GM23248 (cell line): ENCODE measurements at places on chromosomes 7 and 10. TPM values are rescaled to one million over a fixed set of nuclear protein-coding genes. Genes with fewer than 3 reads are reported as not detected.

GRCh38 chr10:109259293-109259692 is 664.0 kb downstream of the XPNPEP1 start:
- DNase-seq: peak; percentile 47

The PTPRN2 gene
- total RNA-seq: not detected in 2 replicates

GRCh38 chr10:133350950-133351329 is 3.8 kb downstream of the PRAP1 start:
- DNase-seq: no peak

- DNase-seq: no peak
These were observed 124.2 kb upstream of the ZNF746 start for GRCh38 chr7:149621776-149622175.

The EN2 gene
- not detected in 2 replicates for total RNA-seq

The SNX10 gene
- total RNA-seq: 1.4 and 1.5 TPM in 2 replicates

GRCh38 chr10:78782441-78782840 is 286.3 kb upstream of the ZMIZ1 start:
- no peak for DNase-seq

DNA sequence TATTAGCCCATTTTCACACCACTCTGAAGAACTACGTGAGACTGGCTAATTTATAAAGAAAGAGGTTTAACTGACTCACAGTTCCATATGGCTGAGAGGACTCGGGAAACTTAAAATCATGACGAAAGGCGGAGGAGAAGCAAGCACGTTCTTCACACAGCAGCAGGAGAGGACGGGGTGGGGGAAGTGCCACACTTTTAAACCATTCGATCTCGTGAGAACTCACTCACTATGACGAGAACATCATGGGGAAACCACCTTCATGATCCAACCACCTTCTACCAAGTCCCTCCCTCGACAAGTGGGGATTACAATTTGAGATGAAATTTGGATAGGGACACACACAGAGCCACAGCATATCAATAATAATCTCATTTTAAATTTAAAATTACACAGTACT is 80.2 kb downstream of the VWDE start:
- peak; percentile 15 for DNase-seq

DNA sequence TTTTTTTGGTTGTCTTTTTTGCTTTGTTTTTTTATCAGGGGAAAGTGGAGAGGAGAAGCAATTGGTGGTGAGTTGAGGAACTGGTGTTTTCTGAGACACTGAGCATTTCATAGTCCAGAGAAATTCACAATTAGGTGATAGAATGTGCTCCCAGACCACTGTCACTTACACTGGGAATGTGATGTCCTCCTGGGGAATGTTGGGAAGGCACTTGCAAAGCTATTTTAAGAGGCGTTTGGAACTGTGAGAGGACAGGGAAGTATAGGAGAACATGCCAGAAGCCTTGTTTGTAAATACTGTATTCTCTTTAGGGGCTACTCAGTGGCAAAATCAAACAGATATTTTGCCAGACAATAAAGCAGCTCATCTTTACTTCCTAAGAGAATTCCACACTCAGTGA is 16.0 kb downstream of the CHRM2 start:
- no peak for DNase-seq

- no peak for DNase-seq
These were observed 30.1 kb upstream of the CNPY1 start for GRCh38 chr7:155576416-155576815.

- DNase-seq: no peak
These were observed 81.4 kb upstream of the LRGUK start for GRCh38 chr7:134045716-134046115.
